Hippocampal formation (tissue), 2 donors: ENCODE measurements at places on chromosomes 12 and 14.
A peak's percentile ranks its signal among the peaks of the same experiment; 100 is the strongest.

DNA sequence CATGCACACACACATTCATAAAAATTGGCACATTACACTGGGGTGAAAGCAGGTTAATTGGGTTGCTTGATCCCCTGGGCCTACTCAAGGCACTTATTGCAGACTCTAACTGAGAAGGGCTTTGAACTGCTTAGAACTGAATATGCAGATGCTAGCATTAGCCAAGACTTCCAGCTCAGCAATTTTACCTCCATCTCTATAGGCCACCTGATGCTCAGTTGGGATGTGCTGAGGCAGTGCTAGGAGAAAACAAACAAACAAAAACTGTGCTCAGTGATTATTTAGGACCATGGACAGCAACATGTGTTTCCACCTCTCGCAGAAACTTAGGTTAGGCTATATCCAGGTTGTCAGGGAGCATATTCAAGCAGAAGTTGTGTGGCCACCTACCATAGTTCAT, 124.8 kb upstream of the WSCD2 start:
- no peak for DNase-seq

GRCh38 chr12:48050174-48050573, 45.9 kb upstream of the COL2A1 start:
- DNase-seq, result no peak

GRCh38 chr14:78968265-78968664, 798.1 kb downstream of the NRXN3 start:
- no peak for DNase-seq

- no peak for DNase-seq
Measured at GRCh38 chr12:46503637-46504175, 131.1 kb upstream of the SLC38A2 start.

DNA sequence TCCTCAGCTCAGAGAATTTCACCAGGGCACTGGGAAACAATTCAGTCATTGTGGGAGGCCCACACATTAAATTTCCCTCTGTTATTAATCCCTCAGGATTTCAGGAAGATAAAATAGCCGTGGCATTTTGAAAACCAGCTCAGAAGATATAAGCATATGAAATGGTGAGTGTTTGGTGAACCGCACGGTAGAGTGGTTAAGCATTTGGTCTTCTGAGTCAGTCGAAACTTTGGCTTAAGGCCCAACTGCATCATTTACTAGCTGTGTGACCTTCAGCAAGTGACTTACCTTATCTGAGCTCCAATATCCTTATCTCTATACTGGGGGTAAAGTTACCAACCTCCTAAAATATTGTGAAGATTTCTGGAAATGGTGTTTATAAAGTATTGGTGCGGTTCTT, 5.2 kb upstream of the VRK1 start:
- no peak for DNase-seq

DNA sequence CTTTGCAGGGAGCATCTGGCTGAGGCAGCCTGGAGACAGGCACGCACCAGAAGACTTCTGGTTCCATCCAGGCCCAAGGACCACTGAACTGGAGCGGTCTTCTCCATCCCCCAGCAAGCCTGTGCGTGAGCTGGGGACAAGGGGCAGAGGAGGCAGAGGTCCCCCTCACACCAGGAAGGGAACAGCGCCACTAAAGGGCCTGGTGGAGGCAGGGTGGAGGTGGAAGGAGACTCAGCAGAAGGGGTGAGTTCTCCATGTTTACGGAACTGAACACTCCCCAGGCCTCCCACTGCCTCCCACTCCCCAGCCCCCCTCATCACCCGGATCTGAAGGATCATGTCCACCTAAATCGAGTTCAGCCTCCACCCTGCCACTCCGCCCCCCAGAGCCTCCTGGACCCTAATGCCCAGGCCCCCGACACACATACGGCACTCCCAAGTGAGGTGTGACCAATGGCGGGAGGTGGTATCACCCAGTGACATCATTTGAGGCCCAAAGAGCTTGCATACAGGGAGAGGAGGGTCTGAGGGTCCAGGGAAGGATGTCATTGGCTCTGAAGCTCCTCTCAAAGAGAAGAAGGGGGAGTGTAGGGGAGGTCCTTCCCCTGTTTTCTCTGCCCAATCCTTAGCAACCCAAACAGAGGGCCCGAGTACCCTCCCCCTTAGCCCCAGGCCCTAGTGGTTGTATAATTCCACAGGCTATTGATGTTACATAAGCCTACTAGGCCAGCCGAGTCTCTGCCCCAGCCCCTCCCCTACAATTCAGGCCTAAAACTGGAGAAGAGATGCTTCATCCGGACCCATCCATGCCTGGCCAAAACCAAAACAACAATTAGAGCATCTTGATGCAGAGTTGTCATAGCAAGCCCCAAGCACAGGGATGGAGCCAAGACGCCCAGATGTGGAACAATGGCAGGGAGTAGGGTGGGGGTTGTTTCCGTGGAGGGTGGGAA, 1.0 kb downstream of the FAIM2 start:
- peak; percentile 51 for DNase-seq

- no peak for DNase-seq
Measured at GRCh38 chr12:52082669-52082987, 3.1 kb downstream of the SMIM41 start.

DNA sequence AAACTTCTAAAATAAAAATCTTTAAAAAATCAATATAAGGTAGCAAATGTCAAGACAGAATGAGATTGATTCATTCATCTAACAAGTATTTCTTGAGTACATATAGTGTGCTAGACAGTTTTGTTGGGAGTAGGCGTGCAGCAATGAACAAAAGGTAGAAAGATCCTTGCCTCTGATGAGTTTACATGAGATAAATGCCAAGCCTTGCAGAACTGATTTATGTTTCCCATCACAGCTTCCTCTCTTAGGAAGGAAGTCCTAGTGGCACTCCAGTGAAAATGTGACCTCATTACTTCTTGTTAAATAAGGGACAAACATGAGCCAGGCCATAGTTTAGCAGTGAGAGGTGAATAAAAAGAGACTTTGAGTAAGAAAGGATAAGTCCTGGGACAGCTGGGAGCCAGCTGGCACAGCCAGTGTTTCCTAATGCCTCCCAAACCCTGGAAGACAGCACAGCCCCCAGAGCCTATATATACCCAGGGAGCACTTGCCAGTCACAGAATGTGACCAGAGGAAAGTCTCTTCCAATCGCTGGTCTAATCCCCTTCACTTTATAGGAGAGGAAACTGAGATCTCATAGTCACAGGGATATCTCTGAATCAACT, 4.7 kb upstream of the COCH start:
- no peak for DNase-seq

GRCh38 chr12:69922999-69923398, 98.0 kb downstream of the MYRFL start:
- DNase-seq, result no peak

DNA sequence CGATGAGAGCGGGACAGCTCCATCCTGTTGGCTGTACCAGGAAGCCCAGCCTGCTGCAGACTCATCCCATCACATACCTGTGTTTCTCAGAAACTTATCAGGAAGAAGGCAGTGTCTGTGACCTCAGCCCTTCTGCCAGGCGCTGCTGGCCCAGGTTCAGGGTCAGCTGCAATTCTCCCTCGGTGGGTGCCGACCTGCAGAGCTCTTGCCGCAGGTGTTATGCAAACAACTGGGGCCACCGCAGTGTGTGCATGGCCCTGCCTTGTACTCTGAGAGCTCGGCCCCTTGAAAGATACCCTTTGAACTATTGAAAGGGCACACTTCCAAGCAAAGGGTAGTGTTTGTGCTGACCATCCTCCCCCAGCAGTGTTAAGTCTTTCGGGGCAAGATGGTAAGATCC, 322.2 kb upstream of the DIO3 start:
- DNase-seq, result no peak

DNA sequence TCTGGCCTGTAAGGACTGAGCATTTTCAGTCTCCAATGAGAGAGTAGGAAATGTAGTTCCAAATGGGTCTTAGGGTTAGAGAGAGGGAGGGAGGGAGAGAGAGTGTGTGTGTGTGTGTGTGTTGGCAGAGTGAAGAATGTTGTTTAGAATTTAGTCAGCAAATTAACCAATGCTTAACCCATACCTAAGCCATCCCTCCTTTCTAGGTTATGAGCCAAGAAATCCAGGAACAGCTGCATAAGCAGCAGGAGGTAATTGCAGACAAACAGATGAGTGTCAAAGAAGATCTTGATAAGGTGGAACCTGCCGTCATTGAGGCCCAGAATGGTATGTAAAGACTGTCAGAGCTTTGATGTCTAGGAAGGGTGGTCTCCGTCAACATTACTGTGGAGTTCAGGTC, 56.9 kb downstream of the HSP90AA1 start:
- no peak for DNase-seq

DNA sequence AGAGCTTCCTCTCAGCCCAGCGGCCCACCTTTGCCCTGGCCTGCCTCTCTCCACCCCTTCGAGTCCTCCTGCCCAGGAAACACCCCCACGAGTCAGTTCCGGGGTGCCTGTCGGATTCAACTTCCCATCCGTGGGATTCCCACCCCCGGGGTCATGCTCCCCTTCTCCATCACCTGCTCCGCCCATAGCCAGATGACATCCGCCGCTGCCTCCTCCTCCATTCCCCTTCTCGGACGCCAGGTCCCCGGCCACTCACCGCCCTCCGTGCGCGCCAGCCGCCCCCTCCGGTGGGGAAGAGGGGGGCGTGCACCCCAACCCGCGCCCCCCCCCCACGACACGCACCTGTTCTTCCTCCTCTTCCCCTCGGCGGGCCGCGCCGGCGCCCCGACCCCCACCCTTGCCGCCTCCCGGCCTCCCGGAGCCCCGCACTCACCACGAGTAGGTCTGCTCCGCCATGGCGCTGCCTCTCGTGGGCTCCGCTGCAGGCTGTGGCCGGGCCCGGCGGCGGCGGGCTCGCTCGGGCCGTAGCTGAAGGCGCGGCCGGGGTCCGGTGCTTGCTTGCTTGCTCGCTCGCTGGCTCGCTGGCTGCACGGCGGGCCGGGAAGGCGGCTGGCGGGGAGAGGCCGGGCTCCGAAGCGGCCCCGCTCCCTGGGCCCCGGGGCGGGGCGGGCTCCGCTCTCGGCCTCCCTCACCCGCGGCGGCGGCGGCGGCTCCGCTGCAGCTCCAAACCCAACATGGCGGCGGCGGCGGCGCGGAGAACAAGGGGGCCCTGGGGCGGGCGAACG, 554 bp downstream of the SPPL3 start:
- DNase-seq, result no peak

DNA sequence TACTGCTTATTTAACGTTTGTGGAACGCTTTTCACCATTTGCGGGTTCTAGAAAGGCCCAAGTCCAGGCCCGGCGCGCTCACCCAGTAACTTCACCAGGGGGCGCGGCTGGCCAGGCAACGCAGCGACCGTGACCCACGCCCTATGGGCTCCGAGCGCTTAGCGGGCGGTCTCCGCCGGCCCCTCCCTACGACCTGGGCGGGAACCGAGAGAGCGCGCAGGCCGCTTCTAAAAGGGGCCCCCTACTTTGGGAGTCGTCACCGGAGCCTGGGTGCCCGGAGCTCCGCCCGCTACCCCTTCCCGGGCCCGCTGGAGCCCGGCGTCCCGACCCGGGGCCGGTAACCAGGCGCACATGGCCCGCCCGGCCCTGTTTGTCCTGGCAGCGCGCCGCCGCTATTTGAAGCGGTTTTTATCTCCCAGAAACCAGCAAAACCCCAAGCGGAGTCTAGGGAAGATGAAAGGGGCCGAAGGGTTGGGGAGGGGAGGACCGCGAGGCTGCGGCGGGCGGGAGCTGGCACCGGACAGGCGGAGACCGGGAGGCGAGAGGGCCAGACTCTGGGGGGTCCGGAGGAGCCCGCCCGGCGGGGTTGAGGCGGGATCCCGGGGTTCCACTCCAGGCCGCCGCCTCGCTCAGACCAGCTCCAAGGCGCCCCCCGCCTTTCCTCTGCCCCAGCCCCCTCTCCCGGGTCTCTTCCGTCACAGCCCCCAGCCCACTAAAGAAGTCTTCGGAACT, 3.5 kb upstream of the AAAS start:
- peak; percentile 91 for DNase-seq

DNA sequence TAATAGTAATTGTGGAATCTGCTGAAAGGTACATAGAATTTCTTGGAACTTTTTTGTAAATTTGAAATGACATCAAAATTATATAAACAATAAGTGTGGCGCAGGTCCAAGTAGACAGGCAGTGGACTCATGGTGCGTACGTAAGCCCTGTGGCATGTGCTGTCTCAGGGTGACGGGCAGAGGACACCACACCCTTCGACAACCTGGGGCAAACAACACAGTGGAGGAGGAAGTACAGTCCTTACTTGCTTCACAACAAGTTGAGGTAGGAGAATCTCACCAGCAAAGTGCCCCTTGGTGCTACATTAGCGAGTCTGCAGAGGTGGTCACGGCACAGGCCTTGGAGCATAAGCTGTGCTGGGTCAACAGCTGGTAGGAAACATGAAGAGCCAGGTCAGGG, 180.9 kb downstream of the AEBP2 start:
- DNase-seq, result no peak

- DNase-seq, result peak; percentile 47
Measured at GRCh38 chr12:442235-442884, 17.4 kb upstream of the B4GALNT3 start.
